Urinary bladder (tissue), 4 donors: ENCODE measurements at places on chromosomes 13 and 19. TPM values are rescaled to one million over a fixed set of nuclear protein-coding genes. Genes with fewer than 3 reads are reported as not detected.

The EPN1 gene
- 23.4 TPM for total RNA-seq

The UBE2L5 gene
- 0.21 TPM for total RNA-seq

The LACC1 gene
- 9.4 TPM for total RNA-seq

The MYPOP gene
- 1.3 TPM for total RNA-seq

The ZNF154 gene
- 29.3 TPM for total RNA-seq

The SPACA4 gene
- total RNA-seq = not detected

The KCNC3 gene
- 0.79 TPM for total RNA-seq

The KLK3 gene
- total RNA-seq = not detected

The FCGBP gene
- total RNA-seq = 7.7 TPM

The C5AR2 gene
- total RNA-seq = 0.85 TPM
